ENCODE measurements at places on chromosomes 2 and 18.
A peak's percentile ranks its signal among the peaks of the same experiment; 100 is the strongest.

DNA sequence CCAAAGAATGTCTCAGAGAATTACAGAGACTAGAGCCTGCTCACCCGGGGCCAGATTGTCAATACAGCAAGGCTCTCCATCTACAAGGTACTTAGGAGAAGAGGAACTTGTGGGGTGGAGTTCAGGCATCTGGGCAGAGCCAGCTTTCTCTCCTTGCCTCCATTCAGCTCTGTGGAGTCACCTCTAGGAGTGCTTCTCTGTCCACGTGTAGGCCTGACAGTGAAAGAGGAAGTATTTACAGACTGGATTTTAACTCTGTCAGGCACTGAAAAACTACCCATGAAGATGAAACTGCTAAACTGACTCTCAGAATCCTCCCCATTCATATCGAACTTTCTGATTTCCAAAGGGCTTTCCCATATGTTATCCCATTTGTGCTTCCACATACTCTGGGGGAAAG lies 315.6 kb downstream of the SETBP1 start:
- DNase-seq: no peak

DNA sequence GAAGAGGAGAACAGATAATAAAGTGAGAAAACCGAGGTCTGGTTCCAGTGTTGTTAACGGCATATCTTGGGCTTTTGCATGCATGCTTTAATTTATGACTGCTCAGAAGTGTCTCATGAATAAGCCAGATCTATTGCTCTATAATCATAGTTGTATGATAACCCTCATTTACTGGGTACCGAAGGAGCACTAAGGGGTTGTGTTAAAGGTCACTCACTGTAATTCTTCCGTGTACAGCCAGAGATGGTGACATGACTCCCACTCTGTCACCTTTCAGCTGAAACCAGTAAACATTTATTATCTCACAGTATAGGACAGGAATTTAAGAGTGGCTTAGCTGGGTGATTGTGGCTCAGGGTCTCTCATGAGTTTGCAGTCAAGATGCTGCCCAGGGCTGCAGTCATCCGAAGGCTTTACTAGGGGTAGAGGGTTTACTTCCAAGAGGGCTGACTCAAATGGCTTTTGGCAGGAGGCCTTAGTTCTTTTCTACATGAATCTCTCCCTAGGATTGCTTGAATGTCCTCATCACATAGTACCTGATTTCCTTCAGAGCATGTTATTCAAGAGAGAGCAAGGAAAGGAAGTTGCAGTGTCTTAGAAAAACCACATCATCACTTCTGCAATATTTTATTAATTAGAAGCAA lies 107.0 kb downstream of the NAB1 start:
- no peak for DNase-seq

DNA sequence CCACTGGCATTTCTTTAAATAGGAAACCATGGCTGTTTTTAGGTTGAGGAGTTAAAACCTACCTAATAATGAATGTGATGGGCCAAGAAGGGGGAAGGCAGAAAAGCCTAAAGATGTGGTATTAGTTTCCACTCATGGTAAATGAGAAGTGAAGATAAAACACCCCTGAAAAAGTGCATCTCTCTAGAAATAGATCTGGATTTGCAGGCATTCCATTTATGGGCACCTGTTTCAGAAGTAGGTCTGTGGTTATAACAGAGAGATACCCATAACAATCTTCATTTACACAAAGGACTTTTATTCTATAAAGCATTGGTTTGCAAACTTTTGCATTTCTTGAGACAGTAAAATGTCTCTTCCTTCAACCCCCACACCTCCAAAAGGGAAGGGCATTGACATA lies 62.1 kb downstream of the PRKCE start:
- DNase-seq: no peak

DNA sequence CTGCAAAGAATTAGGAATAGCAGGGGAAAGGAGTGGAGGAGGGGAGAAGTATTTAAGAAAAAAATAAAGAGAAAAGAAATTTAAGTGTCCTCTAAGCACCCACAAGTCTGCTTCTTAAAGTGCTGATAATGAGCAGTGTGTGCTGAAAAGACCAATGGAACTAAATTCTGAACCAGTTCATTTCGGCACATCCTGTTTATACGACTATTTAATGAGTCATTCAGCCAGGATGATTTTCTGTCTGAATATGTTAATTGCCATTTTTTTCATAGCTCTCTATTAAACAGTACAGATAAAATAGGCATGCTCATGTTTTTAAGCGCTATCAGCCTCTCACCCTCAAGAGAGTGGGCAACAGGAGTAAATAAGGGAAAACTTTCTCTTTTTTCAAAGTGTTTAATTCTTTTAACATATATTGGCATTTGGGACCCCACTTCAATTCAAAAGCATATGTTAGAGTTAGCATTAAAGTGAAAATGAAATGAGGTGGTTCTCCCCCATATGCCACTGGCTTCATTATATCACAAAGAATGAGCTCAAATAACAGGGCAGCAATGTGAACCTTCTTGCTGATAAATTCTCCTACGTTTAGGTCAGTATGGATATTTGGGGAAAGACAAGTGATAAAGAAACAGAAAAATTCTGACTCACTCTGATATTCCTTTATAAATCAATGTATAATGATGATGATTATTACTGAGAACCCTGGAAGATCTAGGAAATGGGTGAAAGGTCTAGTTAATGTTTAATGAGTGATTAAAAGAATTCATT lies 87.5 kb downstream of the TCF4 start:
- DNase-seq: peak; percentile 87

DNA sequence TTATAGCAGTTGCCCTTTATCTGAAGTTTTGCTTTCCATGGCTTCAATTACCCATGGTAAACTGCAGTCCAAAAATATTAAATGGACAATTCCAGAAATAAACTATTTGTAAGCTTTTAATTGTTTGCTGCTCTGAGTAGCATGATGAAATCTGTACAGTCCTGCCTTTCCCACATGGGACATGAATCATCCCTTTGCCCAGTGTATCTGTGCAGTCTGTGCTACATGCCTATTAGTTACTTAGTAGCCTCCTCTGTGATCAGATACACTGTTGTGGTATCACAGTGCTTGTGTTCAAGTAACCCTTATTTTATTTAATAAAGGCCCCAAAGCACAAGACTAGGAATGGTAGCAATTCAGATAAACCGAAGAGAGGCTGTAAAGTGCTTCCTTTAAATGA lies 810.6 kb upstream of the PIK3C3 start:
- DNase-seq: no peak

GRCh38 chr18:23861805-23862470 lies 152.6 kb upstream of the TTC39C start:
- DNase-seq: peak; percentile 69

DNA sequence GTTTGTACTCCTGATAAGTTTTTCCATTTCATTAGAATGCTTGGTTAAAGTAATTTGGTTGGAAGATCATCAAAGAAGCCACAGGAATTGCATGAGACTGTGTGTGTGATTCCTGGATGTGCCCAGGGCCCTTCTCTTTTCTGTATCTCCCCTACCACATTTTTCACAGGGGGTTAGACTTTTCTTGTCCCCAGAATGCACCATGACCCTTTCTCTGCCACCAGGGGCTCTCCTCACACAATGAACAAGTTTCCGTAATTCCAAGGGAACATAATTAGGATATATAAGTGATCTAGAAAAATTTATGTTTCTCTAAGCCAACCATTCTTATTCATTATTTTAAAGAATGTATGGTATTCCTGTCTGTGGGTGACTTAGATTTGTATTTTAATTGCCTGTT lies 291.8 kb downstream of the NEDD4L start:
- no peak for DNase-seq

- DNase-seq: no peak
Observed at GRCh38 chr2:74099835-74100234, 47.9 kb downstream of the BOLA3 start.
